Stimulated activated CD4-positive, alpha-beta T cell treated with anti-CD3 and anti-CD28 coated beads, Interleukin-4, amount 100 ng/mL, for 1 hour (primary cell): ENCODE measurements at places on chromosomes 16 and 17.

GRCh38 chr17:64442541-64442971 is 6.4 kb upstream of the MILR1 start:
- no peak for DNase-seq

DNA sequence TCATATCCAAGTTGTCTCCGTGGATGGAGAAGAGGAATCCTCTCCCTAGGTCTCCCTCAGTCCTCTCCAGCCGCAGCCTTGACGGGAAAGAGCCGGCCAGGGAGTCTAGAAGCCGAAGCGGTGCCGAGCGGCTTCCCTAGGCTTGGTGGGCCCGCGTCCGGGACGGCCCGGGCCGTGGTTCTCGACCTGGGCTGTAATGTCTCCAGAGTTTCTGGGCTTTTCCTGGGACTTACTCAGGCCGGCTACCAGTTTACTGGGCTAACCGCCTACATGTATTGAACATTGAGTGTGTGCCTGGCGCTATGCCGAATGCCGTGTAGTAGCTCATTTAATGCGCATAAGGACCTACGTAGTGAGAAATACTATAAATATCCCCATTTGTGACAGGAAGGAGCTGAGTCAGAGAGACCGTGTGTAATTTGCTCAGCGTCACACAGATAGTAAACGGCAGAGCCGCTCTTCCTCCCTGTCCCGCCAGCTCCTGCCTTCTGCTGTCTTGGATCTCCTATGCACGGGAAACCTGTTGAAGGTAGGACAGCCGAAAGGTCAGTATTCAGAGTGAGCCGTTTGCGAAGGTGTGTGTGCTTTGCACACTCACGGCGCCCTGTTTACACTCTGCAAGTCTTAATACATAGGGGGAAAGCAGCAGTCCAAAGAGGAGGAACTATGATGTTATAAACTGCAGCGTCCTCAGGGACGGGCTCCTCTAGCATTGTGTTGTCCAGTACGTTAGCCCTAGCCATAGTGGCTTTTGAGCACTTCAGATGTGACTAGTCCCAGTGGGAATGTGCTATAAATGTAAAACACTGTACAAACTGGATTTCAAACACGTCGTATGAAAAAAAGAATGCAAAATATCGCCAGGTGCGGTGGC is 723 bp upstream of the SPAG5 start:
- DNase-seq = peak; percentile 66

DNA sequence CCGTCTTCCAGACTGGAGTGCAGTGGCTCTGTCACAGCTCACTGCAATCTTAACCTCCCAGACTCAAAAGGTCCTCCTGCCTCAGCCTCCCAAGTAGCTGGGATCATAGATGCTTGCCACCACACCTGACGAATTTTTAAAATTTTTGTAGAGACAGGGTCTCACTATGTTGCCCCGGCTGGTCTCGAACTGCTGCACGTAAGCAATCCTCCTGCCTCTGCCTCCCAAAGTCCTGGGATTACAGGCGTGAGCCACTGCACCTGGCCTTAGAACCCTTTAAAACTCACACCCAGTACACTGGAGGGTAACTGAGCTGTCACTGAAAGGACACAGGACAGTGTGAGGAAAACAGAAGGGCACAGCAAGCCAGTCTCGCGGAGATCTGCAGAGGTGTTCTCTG is 97.6 kb upstream of the NOL11 start:
- no peak for DNase-seq

GRCh38 chr17:72274614-72275013 is 153.8 kb downstream of the SOX9 start:
- DNase-seq = no peak

- no peak for DNase-seq
These were observed 686.1 kb upstream of the SOX9 start for GRCh38 chr17:71434716-71435115.

- DNase-seq = no peak
These were observed 21.8 kb downstream of the CDH8 start for GRCh38 chr16:62014319-62014923.

DNA sequence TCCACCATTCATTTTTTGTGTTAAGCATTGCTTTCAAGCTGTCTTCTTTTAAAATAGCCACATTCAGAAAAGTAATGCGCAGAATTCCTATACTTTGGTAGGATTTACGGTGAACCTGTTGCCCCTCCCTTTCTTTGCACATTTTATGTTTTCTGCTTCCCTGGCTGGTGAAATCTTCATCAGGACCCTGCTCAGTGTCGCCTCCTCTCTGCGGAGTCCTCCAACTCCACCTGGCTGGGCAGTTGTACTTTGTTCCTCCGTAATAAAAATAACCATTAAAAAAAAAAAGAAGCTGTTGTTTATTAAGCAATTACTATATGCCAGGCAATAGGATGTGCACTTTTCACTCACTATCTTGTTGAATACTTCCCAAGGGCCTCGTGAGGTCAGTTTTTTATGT is 2.9 kb downstream of the UMOD start:
- DNase-seq = no peak

GRCh38 chr17:75694536-75694935 is 26.7 kb upstream of the ITGB4 start:
- no peak for DNase-seq
